ENCODE measurements at places on chromosomes 16 and 17.
A peak's percentile ranks its signal among the peaks of the same experiment; 100 is the strongest.

DNA sequence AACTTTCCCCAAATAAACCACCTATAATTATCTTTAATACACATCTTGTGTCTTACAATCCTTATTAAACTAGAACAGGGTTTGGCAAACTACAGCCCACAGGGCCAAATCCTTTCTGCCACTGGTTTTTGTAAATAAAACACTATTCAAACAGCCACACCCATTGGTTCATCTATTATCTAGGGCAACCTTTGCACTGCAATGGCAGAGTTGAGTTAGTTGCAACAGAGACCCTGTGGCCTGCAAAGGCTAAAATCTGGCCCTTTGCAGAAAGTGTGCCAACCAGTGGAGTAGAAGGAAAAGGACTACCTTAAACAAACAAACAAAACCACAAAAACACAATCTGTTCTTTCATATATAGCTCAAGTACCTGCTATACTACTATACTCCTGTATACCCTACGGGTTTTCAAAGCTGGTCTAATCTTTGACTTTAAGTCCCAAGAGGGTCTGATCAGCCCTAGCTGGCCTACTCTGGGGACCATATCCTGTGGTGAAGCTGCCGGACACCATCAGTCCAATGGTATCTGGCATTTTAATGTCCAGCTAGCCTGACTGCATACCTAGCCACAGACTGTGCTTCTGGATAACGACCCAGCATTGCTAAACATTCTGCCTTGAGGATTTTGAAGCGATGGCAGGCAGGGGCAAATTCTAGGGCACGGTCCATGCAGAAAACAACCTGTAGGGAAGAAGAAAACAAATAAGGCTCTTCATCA is 23.3 kb downstream of the CNP start:
- DNase-seq = no peak

DNA sequence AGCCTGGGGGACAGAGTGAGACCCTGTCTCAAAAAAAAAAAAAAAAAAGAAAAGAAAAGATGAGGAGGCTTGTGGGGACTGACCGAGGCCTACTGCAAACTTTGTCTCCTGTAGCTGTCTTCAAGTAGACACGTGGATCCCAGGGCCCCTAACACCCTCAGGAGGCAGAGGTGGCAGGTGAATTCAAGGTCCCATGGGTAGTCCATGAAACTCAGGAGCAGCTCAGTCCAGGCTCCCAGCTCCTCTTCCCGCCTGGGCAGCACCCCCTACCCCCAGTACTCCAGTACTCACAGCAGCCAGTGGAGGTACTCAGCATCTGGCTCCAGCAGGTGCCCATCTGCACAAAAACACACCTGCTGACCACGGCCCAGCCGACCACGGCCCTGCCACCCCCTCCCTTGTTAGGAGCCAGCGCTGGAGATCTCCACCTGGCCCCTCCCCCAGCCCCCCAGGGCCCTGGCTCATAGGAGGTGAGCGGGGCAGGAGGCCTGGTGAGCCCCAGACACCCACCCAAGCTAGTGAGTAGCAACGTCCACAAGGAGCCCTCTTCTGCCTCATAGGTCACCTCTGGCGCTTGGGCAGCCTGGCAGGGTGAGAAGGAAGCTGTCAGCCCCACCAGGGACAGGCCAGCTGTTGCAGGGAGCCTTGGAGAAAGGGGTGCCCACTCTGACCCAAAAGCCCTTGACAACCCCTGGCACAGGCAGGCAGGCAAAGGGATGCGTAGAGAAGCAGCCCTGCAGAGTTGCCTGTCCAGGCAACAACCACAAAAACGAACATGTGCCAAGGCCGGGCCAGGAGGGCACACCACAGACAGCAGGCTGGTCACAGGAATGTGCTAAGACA is 3.8 kb downstream of the MRPL38 start:
- no peak for DNase-seq

- DNase-seq = no peak
Measured at GRCh38 chr16:26668026-26668425, 398.7 kb upstream of the C16orf82 start.

GRCh38 chr17:82301916-82302567 is 15.4 kb downstream of the CD7 start:
- no peak for DNase-seq

- DNase-seq = no peak
Measured at GRCh38 chr16:89370601-89371000, 119.8 kb downstream of the ANKRD11 start.

DNA sequence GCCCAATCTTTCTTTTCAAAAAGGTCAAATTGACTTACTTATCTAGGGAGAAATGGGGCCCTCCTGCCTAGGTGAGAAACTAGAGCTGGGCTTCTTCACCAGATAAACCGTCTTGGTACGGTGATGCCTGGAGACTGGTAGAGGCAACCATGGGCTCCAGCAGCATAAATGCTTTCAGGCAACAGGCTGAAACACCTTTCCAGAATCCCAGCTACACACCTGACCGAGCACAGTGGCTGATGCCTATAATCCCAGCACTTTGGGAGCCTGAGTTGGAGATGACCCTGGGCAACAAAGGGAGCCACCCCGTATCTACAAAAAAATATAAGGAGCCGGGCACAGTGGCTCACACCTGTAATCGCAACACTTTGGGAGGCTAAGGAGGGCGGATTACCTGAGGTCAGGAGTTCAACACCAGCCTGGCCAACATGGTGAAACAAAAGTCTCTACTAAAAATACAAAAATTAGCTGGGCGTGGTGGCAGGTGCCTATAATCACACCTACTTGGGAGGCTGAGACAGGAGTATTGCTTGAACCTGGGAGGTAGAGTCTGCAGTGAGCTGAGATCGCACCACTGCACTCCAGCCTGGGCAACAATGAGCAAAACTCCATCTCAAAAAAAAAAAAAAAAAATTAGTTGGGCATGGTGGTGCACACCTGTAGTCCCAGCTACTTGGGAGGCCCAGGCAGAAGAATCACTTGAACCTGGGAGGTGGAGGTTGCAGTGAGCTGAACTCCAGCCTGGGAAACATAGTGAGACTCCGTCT is 8.0 kb downstream of the TRAF4 start:
- no peak for DNase-seq

GRCh38 chr16:67223992-67224391 is 2.9 kb upstream of the TMEM208 start:
- DNase-seq = no peak

- peak; percentile 41 for DNase-seq
Measured at GRCh38 chr17:61393550-61393903, 6.1 kb upstream of the TBX2 start.

GRCh38 chr16:29022196-29022595 is 37.3 kb downstream of the LAT start:
- DNase-seq = no peak

DNA sequence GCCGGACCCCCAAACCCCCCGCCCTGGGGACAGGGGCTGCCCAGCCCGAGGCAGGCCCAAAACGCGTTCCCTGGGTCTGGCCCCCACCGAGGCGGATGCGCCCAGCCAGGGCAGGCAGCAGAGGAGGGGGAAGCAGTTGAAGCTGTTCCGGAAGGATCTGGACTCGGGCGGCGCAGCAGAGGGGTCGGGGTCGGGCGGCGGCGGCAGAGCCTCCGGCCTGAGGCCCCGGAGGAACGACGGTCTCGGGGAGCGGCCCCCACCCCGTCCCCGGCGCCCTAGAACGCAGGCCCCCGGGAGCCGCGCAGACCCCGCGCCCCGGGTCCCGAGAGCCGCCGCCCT is 22.9 kb upstream of the ZFPM1 start:
- no peak for DNase-seq

DNA sequence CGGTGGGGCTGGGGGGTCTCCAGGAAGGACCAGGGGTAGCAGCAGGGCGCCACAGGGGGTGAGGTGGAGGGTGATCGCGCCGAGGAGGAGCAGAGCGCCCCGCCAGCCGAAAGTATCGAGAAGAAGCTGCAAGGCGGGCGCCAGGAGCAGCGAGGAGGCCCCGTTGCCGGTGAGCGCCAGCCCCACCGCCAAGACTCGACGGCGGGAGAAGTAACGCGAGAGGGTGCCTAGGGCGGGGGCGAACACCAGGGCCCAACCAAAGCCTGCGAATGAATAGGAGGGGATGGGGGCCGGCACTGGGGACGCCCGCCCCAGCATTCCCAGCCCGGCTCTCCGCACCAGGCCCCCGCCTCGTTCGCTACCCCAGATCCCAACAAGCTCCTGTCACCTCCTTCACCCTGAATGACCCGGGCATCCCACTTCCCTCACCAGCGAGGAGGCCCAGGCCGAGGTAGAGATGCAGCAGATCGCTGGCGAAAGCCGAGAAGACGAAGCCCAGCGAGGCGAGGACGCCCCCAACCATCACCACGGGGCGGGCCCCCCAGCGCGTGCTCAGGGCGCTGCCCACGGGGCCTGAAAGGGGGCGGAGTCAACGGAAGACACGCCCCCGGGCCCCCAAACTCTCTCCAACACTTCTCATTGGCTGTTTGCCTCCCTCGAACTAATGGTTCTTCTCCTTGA is 1.3 kb downstream of the SLC16A11 start:
- DNase-seq = no peak

GRCh38 chr17:80604670-80605010 is 60.0 kb downstream of the RPTOR start:
- DNase-seq = no peak

GRCh38 chr16:81604960-81605383 is 160.4 kb downstream of the CMIP start:
- DNase-seq = no peak

GRCh38 chr16:89923640-89924296 is 626 bp downstream of the TUBB3 start:
- no peak for DNase-seq
